Left ventricle myocardium inferior (tissue), 1 donor: ENCODE measurements at places on chromosomes 2 and 18. TPM values are rescaled to one million over a fixed set of nuclear protein-coding genes. Genes with fewer than 3 reads are reported as not detected.

CHPF gene
- total RNA-seq, result 104 TPM

DNA sequence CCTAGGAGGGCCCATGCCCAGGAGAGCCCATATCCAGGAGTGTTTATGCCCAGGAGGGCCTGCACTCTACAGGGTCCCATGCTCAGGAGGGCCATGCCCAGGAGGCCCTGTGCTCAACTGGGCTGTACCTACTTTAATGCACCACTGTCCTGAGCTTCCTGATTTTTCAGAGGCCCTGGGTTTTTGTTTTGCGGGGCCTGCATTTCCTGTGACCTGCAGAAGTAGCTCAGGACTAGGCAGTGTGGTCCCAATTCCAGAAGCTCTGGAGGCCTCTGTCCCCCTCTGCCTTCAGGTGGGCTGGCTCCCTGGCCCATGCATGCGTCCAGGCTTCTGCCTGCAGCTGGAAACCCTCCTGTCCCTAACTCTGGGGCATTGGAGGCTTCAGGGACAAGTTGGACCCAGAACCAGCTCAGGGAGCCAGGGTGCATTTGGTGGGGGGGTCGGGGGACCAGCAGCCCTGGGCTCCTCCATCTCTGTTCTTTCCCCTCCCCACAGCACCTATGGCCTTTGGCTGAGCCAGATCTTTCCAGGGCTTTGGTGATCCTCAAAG lies 10.8 kb downstream of the GPR35 start:
- no peak overlapping the region for H3K27ac ChIP-seq
- peaks cover 5% of the 10 kb centered on the region for H3K27me3 ChIP-seq
- peak; percentile 6 for DNase-seq
- H3K4me3 ChIP-seq, result no peak overlapping the region
- no peaks in the 10 kb centered on the region for H3K4me1 ChIP-seq

- DNase-seq, result no peak
- H3K4me1 ChIP-seq, result no peaks in the 10 kb centered on the region
- H3K36me3 ChIP-seq, result no peaks in the 10 kb centered on the region
- H3K4me3 ChIP-seq, result no peak overlapping the region
- no peak overlapping the region for H3K27ac ChIP-seq
Observed at GRCh38 chr2:211760103-211760502, 778.5 kb downstream of the ERBB4 start.

TUBA4B gene
- not detected for total RNA-seq

BMP10 gene
- 0.19 TPM for total RNA-seq
